NCI-H1092 treated with DMSO at 0.1 percent for 48 hours (cell line): ENCODE measurements at places on chromosomes 13 and 19.

DNA sequence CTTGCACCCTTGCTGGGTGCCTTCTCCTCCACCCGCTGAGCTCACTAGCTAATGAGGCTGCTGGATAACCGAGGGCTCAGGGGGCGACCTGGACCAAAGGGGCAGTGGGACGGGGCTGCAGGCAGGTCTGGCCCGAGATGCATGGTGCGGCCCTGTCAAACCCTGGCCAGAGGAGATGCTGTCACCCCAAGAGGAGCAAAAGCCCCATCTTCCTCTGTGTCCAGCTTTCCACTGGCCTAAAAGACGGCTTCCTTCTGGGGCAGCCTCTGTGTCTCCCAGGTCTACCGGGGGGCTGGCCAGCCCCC, 261.8 kb downstream of the TBC1D4 start:
- no peak for DNase-seq

DNA sequence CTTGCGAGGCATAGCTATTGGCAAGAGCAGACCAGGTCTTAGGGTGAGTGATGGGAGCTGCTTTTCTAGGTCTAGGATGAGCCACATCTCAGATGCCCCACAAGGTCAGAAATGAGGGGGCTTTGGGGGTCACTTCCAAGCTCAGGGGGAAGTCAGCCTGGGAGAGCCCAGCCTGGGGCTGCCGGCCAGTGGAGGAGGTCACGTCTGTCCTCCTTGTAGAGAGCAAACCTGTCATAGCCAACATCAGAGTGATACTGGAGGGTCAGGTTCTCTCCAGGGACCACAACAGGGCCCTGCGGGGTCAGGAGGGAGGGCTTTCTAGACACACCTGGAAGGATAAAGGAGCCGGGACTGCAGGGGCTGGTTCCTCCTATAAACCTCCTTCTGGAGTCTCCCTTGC, 2.4 kb downstream of the LILRA5 start:
- no peak for DNase-seq

- peak; percentile 78 for DNase-seq
Measured at GRCh38 chr13:111973605-111974340, 93.2 kb upstream of the SOX1 start.

DNA sequence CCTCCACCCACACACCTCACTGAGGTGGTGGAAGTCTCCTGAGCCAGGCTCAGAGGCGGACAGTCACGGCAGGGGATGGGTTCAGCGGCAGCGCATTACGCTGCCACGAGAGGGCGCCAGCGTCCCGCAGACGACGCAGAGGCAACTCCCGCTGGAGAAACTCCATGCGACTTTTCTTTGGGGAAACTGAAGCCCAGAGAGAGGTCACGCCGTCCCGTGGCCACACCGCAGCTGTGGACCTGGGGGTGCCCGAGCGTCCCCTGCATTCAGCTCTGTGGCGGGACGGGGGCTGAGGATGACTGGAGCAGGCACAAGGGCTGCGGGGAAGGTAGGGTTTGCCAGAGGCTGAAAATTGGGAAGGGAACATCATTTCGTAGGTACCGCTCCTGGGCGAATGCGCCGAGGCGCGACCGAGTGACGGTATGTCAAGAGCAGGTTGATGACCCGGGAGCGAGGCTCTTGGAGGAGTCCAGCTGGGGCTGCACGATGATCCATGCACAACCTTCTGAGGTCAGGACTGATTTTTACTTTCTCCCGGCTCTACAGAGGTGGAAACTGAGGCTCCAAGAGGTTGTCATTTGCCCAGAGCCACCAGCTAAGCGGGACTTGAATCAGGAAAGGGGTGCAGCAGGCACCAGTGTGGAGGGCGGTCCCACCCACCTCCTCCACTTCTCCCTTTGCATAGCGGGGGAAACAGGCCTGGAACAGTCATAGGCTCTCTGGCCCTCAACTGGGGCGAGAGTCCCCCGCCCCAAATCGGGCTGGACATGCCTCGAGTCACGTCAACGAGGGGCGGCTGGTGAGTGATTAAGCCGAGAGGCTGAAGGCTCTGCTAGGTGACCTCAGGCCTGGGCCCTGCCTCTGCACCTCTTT, 690 bp upstream of the ARRDC2 start:
- peak; percentile 73 for DNase-seq

GRCh38 chr19:1360126-1360817, 23.4 kb upstream of the NDUFS7 start:
- no peak for DNase-seq

DNA sequence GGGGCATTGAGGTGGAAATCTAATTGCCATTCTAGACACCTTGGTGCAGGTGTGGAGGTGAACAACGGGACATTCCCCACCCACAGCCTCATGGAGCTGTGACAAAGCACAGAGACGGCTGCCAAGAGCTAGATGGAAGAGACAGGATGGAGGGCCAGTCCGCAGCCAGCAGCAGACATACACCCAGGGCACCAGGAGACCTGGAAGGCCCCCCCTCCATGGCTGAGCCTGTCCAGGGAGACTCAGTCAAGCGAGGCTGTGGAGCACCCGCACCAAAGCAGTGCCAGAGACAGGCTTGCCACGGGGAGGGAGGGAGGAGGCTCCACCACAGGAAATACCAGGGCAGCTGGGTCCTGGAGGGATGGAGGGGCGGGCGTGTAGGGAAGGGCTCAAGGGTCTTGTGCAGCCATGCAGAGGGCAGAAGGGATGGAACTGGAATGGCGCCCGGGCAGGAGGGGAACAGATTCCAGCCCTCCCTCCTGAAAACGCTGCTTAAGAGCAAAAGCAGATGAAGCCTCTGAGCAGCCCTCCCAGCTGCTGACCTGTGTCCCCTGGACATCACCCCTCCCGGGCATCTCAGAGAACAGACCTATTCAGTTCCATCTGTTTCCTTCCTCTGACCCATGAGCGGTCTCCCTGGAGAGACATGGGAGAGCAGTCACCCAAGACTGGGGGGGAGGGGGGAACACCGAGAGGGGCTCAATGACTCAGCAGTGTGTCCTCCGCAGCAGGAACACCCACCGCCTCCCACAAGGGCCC, 14.4 kb downstream of the EPS15L1 start:
- DNase-seq, result peak; percentile 33

DNA sequence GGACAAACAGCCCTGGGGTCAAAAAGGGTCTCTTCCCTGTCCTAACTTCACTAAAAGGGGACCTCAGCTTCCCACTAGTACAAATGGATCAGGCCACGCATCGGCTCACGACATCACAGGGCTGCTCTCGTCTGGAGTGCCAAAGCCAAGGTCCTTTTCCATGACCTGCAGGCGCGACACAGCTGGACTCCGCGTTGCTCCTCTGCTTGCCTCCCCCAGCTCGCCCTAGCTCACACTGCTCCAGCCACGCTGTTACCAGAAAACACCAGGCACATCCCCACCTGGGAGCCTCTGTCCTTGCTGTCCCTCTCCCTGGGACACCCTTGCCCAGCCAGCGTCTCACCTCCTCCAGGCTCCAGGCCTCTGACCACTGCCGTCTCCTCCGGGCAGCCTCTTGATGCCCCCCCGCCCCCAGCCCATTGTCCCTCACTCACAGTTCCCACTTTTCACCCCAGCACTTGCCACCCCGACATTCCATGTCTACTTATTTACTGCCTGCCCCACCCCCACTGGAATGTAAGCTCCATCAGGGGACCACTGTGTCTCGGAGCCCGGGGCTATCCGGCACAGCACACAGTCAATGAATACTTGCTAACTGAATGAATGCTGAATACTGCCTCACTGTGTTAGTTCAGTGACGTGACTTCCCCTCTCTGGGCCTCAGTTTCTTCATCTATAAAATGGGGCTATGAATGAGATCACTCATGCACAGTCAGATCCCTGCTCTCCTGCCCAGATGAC, 20.7 kb downstream of the AKT2 start:
- DNase-seq, result no peak

- no peak for DNase-seq
Measured at GRCh38 chr19:8001651-8001994, 3.8 kb downstream of the ELAVL1 start.

GRCh38 chr13:100506154-100506553, 82.4 kb downstream of the GGACT start:
- no peak for DNase-seq

GRCh38 chr13:81224209-81224833, 883.4 kb upstream of the SPRY2 start:
- DNase-seq, result no peak

- peak; percentile 32 for DNase-seq
Measured at GRCh38 chr19:58385891-58386575, 1.0 kb upstream of the RPS5 start.

DNA sequence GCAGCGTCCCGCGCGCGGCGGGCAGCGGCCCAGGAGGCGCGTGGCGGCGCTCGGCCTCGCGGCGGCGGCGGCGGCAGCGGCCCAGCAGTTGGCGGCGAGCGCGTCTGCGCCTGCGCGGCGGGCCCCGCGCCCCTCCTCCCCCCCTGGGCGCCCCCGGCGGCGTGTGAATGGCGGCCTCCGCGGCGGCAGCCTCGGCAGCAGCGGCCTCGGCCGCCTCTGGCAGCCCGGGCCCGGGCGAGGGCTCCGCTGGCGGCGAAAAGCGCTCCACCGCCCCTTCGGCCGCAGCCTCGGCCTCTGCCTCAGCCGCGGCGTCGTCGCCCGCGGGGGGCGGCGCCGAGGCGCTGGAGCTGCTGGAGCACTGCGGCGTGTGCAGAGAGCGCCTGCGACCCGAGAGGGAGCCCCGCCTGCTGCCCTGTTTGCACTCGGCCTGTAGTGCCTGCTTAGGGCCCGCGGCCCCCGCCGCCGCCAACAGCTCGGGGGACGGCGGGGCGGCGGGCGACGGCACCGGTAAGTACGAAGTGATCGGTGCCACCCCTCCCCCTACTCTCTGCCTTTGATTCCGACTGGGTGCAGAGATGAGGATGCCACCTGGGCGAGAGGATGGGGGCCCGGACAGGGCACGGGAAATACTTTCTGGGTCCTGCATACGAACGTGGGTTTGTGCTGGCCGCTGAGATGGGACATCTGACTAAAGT, 874 bp downstream of the TRIM28 start:
- no peak for DNase-seq

DNA sequence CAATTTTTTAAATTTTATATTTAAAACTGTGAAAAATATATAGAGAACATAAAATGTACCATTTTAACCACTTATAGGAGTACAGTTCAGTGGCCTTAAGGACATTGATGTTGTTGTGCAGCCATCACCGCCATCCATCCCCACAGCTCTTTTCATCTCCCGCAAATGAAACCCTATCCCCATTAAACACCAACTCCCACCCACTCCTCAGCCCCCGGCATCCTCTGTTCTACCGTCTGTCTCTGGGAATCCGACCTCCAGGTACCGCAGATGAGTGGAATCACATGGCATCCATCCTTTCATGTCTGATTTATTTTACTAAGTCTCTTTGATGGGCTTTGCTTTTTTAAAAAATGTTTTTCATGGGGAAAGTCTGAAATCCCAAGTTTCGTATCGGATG, 23.8 kb upstream of the SMIM17 start:
- no peak for DNase-seq

DNA sequence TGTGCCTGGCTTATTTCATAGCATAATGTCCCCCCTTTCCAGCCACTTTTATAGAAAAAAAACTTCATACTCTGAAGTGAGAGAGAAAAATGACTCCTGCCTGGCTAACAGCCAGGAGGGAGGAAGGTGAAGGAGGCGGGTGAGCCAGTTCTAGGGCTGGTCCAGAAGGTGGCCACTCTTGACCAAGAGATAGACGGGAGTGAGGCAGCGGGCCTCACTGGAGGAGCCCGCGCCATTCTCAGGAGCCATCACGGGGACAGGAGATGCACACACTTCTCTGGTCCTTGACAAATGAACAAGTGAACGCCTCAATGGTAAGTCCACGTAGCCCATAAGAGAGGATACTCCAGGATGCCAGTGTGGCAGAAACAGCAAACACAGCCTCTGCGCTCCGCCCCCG, 231.4 kb downstream of the UQCRFS1 start:
- no peak for DNase-seq

GRCh38 chr19:13169769-13170168, 19.6 kb downstream of the IER2 start:
- no peak for DNase-seq

GRCh38 chr19:58229255-58229639, 533 bp downstream of the ZNF544 start:
- DNase-seq, result no peak

DNA sequence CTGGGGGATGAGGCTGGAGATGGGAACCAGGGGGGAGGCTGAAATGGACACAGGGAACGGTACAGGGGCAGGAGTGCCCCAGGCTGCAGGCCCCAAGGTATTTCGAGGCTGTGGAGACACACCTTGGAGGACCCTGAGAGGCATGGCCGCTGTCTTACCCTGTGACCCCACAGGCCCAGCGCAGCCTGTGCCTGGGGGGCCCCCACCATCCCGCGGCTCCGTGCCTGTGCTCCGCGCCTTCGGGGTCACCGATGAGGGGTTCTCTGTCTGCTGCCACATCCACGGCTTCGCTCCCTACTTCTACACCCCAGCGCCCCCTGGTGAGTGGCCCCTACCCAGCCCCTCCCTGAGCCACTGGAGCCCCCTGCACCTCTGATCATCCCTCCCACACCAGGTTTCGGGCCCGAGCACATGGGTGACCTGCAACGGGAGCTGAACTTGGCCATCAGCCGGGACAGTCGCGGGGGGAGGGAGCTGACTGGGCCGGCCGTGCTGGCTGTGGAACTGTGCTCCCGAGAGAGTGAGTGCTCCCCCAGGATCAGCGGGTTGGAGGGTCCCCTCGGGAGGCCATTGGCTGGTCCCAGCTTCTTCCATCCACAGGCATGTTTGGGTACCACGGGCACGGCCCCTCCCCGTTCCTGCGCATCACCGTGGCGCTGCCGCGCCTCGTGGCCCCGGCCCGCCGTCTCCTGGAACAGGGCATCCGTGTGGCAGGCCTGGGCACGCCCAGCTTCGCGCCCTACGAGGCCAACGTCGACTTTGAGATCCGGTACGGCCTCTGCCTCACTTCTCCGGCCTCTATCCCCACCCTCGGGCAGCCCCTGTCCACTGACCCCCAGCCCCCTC, 16.9 kb upstream of the SPIB start:
- no peak for DNase-seq

DNA sequence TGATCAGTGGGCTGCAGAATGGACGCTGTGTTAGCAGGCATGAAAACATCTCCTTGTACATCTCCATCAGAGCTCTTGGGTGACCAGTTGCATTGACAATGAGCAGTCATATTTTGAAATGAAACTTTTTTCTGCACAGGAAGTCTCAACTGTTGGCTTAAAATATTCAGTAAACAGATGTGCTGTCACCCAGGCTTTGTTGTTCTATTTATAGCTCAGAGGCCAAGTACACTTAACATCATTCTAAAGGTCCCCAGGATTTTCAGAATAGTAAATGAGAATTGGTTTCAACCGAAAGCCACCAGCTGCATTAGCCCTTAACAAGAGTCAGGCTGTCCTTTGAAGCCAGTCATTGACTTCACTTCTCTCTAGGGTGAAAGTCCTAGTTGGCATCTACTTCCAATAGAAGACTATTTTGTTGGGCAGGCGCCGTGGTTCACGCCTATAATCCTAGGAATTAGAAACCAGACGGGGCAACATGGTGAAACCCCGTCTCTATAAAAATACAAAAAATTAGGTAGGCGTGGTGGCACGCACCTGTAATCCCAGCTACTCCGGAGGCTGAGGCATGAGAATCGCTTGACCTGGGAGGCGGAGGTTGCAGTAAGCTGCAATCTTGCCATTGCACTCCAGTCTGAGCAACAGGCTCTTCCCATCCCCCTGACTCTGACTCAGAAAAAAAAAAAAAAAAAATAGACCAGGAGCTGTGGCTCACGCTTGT, 7.9 kb upstream of the PDE4A start:
- no peak for DNase-seq

- peak; percentile 65 for DNase-seq
Measured at GRCh38 chr19:13069415-13070359, 33.0 kb downstream of the LYL1 start.
